ENCODE measurements at places on chromosomes 1 and 21. TPM values are rescaled to one million over a fixed set of nuclear protein-coding genes. Genes with fewer than 3 reads are reported as not detected.

REN gene
- not detected for polyA plus RNA-seq

CCDC181 gene
- polyA plus RNA-seq, result 1.6 TPM

GJB5 gene
- not detected for polyA plus RNA-seq

NECTIN4 gene
- polyA plus RNA-seq, result not detected

PLA2G2F gene
- 0.03 TPM for polyA plus RNA-seq

UBE2G2 gene
- polyA plus RNA-seq, result 60.0 TPM

CFHR3 gene
- polyA plus RNA-seq, result 1.6 TPM

CTSS gene
- 16.8 TPM for polyA plus RNA-seq

TGFB2 gene
- 2.6 TPM for polyA plus RNA-seq

KRTAP21-2 gene
- polyA plus RNA-seq, result not detected

KCNE2 gene
- 0.50 TPM for polyA plus RNA-seq

BRDT gene
- polyA plus RNA-seq, result not detected

PADI3 gene
- not detected for polyA plus RNA-seq

ZBTB8A gene
- 1.9 TPM for polyA plus RNA-seq

TMEM240 gene
- 1.1 TPM for polyA plus RNA-seq

PLA2G2A gene
- polyA plus RNA-seq, result 26.9 TPM

AK5 gene
- polyA plus RNA-seq, result 8.9 TPM

MXRA8 gene
- polyA plus RNA-seq, result 52.3 TPM

CD84 gene
- polyA plus RNA-seq, result 4.1 TPM

RHBDL2 gene
- not detected for polyA plus RNA-seq

RLF gene
- polyA plus RNA-seq, result 5.9 TPM

RNF186 gene
- polyA plus RNA-seq, result not detected

TRIM58 gene
- polyA plus RNA-seq, result not detected

E2F2 gene
- polyA plus RNA-seq, result 0.50 TPM

TMEM79 gene
- 1.4 TPM for polyA plus RNA-seq

IL24 gene
- polyA plus RNA-seq, result not detected

Data from aorta (tissue), 5 donors.